CD14-positive monocyte (primary cell): ENCODE measurements at places on chromosomes 7 and 10.

- DNase-seq = no peak
Observed at GRCh38 chr7:108303332-108303731, 152.9 kb downstream of the NRCAM start.

GRCh38 chr7:99433158-99433557 is 5.4 kb downstream of the PTCD1 start:
- no peak for DNase-seq

DNA sequence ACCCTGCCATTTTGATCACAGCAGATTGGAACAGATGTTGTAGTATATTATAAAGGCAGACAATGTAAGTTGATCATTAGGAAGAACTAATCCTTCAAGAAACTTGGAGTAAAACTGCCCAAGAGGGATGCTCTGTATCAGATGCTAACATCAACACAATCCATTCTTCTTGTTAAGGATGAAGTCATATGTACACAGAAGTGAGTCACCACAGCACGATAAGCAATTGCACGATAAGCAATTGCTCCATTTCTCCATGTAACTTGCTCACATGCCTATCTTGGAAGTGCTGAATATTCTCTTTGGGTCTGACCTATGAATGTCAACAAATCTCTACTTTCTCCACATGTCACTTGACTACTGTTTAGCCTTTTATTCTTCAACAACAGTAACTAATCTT is 41.5 kb upstream of the DMTF1 start:
- no peak for DNase-seq

- DNase-seq = no peak
Observed at GRCh38 chr7:158327571-158328180, 259.9 kb downstream of the PTPRN2 start.

DNA sequence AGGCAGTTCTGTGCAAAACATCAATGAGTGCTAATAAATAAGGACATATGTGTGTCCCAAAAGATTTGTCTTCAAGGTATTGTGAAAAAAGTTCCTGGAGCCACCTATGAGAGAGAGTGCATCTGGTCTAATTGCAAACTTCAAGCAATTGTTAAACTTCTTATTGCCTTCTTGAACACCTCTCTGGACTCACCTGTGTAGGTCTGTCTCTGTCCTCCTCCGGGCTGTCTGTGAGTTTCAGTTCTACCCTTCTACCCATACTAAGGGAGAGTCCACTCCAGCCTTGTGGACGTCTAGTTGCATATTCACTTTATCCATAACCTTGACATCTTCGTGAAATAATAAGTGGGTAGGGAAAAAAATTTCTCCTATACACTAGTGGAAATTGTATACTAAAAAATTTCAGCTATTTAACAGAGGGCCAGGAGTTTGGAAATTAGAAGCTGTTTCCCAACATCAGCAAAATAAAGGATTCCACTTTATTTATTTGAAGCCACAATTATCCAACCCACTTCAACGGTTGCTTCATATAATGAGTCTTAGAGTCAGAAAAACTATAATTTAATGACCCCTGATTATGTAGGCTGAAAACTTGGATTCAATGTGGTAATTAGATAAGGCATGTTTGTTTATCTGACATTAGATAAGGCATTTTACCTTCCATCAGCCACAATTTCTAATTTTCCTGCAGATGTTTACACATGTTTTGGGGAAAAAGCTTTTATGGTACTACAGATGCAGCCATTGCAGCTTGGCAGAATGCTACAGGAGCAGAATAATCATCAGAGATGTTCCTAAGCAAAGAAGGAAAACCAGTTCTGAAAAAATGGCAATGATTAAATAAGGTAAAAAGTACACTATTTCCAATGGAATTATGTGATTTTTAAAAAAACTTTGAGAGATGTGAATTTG is 150.8 kb upstream of the FAM3C start:
- DNase-seq = no peak

GRCh38 chr10:103548581-103549348 is 55.3 kb downstream of the NEURL1 start:
- DNase-seq = no peak

- DNase-seq = no peak
Observed at GRCh38 chr7:77254429-77254828, 54.8 kb upstream of the FGL2 start.

DNA sequence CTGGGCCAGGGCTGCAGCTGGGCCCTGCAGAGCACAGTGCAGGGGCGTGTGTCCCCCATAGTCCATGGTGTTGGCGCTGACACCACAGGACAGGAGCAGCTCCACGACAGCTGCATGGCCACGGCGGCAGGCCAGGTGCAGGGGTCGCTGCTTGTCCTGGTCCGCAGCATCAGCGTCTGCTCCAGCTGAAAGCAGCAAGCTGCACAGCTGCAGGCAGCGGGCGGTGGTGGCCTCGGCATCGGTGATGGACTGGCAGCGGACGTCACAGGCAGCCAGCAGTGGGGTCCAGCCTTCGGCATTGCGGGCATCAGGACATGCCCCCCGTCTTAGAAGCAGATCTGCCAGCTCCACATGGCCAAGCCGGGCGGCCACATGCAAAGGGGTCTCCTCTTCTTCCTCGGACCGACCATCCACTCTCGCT is 6.0 kb downstream of the ASB10 start:
- DNase-seq = no peak
